CD8-positive, alpha-beta T cell (primary cell): ENCODE measurements at places on chromosomes 5 and 9. TPM values are rescaled to one million over a fixed set of nuclear protein-coding genes. Genes with fewer than 3 reads are reported as not detected.

- no peak for DNase-seq
Measured at GRCh38 chr9:130171226-130172148, 717 bp upstream of the NCS1 start.

GRCh38 chr5:55146080-55146479 is 13.9 kb upstream of the GPX8 start:
- DNase-seq = no peak

DNA sequence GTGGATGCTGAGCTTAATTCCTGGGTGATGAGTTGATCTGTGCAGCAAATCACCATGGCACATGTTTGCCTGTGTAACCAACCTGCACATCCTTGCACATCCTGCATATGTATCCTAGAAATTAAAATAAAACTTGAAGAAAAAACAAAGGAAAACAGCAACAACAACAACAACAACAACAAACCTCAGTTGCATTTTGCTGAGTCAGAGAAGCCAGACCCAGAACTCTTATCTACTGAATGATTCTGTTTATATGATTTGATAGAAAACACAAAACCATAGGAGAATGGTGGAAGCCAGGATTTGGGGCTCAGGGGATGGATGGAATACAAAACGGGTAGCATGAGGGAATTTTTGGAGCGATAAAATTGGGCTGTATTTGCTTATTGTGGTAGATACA is 215.8 kb upstream of the PPP1R2B start:
- DNase-seq = no peak

- peak; percentile 61 for DNase-seq
Measured at GRCh38 chr5:173331956-173332479, 3.8 kb upstream of the STC2 start.

DNA sequence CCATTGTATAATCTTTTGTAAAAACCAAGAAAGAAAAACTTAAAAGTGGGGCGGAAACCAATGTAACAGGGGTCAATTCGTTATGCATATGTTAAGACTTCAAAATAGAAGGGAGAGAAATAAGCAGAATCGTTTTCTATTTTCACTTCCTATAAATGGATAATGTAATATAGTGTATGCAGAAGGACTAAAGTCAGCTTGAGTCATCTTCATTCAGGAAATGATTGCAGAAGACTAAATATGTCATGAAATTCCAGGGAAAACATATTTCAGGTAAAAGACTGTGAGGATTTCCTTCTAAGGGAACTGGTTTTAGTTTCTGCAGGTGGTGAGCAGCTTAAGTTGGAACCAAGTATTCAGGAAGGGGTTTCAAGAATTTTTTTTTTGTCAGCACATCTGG is 753.3 kb downstream of the IRX1 start:
- no peak for DNase-seq

DNA sequence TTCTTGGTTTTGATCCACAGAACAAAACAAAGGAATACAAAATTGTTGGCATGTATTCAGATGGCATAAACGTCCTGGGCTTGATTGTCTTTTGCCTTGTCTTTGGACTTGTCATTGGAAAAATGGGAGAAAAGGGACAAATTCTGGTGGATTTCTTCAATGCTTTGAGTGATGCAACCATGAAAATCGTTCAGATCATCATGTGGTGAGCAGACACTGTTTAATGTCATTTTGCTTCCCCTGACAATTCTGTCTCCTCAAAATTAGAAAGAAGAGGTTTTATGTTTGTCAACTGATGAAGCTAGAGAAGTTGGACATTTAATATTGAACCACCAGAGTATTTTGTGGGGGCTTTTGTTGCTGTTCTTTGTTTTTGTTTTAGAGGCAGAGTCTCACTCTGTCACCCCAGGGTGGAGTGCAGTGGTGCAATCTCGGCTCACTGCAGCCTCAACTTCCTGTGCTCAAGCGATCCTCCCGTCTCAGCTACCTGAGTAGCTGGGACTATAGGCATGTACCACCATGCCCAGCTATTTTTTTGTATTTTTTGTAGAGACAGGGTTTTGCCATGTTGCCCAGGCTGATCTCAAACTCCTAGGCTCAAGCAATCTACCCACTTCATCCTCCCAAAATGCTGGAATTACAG is 82.0 kb downstream of the SLC1A1 start:
- DNase-seq = peak; percentile 29

KCNN2 gene
- not detected for total RNA-seq

DNA sequence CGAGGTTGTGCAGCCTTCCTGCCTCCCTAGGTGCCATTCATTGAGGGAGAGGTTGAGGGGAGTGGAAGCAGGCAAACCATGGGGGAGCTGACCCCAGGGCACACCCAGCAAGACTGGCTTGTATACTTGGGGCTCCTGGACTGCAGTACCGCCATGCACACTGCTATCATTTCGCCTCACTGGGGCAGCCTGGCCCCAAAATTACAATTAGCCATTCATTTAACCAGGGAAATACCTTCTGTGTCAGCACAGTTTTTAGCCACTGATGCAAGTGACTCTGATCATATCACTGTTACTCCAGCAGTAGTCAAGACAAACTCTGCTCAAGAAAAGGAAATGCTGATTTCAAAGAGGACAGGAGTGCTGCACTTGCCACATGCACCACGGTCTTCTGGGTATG is 109.7 kb downstream of the TRIO start:
- DNase-seq = no peak

KYAT1 gene
- 2.4 TPM for total RNA-seq

DNA sequence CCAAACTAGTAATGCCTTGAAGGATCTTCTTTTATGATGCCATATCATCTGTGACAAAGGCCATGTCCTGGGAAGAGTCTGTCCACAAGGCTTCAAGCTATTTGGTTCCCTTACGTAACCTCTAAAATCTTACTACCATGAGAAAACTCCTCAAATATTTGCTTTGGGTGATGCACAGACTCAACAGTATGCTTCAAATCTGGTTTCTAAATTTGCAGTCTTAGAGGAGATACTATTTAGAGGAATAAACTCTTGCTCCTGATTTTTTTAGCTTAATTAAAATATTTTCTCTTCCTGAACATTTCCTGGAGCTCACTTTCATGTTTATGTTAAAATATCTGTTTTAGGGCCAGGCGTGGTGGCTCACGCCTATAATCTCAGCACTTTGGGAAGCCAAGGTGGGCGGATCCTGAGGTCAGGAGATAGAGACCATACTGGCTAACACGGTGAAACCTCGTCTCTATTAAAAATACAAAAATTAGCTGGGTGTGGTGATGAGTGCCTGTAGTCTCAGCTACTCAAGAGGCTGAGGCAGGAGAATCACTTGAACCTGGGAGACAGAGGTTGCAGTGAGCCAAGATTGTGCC is 28.2 kb downstream of the TRPC7 start:
- no peak for DNase-seq

GRCh38 chr5:149063017-149063687 is at the start of gene SH3TC2:
Gene SH3TC2, minus strand, starts transcription at chr5:149063062. Its CDS starts 40 bp downstream, at chr5:149063022.
- DNase-seq = no peak

CCDC180 gene
- total RNA-seq = 3.4 TPM

TRAF1 gene
- 61.2 TPM for total RNA-seq

DNA sequence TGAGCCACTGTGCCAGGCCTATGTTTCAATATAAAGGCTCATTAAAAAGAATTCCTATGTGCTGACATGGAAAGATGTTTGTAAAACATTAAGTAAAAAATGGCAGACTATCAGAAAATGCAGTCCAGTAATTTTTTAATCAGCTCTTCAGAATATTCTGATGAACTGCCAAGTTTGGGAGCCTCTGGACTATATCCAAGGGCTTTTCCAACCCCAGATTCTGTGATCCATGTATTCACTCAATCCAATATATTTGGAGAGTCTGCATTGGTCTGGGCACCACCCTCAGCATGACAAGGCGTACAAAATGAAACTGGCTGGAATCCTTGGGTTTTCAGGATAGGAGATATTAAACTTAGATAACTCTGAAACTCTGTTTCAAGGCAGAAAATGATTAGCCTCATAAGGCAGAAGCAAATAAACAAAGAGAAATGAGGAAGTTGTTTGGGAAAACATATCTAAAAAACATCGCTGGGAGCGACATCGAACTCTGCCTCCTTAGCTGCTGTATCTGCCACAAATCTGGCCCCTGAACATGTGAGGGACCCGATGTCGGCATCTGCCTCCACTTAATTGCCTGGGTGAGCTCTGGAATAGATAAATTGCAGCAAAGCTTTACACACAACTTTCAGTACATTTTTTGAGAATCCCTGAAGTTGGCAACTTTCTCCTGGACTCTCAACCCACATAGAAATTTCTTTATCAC is 14.4 kb downstream of the PDE6A start:
- DNase-seq = no peak

DMRT3 gene
- total RNA-seq = not detected

GRCh38 chr5:53874409-53874808 is 314.0 kb downstream of the NDUFS4 start:
- DNase-seq = no peak

GRCh38 chr9:18976709-18977531 is 56.1 kb downstream of the SAXO1 start:
- DNase-seq = no peak

FOXD4L6 gene
- not detected for total RNA-seq

DNA sequence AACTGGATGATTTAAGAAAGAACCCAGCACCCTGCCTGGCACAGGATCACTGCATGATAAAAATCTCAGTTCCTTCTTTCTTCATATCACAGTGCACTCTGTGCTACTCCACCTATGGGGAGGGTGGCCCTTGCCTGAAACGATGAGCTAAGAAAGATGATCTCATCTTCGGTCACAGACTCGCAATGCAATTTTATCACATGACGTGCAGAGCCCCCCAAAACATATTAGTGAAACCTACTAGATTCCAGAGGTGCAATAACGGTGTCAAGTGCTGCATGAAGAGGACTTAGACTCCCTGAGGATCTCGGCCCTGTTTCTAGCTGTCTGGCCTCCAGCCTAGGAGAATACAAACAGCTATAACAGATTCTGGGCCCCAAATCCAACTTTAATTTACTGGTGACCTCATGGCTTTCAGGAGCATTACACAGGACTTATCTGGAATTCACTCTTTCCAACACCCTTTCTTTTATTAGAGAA is 104.0 kb downstream of the EBF1 start:
- no peak for DNase-seq

GRCh38 chr9:121598167-121598964 is 53.1 kb upstream of the DAB2IP start:
- no peak for DNase-seq

CBY3 gene
- total RNA-seq = not detected

DNA sequence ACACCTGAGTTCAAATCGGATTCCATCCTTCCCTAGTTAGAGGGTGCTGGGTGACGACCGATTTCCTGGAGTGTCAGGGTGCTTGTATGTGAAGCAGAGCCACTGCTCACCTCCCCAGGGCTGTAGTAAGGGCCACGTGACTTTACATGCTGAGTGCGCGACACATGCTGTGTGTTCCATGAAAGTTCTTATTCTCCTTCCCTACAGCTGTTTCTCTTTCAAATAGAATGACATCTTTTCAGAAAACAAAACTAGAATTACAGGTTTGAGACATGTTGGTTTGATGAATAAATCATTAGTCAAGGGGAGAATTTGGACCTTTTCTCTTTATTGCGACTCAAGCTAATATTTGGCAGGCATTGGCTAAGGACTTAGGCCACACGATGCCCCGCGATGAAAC is 113.1 kb downstream of the JMY start:
- DNase-seq = no peak

GRCh38 chr9:24073007-24073592 is 247.1 kb upstream of the ELAVL2 start:
- no peak for DNase-seq

- no peak for DNase-seq
Measured at GRCh38 chr5:134561871-134562296, 36.4 kb downstream of the JADE2 start.

LCN6 gene
- total RNA-seq = not detected

DNA sequence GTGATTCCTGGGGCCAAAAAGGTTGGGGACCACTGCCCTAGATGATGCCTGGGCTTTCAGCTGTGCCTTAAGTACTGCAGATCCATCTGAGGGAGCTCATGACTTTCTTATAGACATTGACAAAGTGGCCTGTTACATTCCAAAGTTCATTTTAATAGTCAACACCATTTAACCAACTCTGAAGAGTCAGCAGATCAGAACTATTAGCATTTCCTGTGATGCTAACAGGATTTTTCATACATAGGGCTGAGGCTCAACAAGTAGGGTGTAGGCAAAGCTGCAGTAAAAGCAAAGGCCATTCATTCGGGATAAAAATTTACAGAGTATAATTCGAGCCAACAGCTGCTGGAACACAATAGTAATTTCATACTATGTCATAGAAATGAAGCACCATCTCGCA is 105.4 kb downstream of the LPAR1 start:
- DNase-seq = no peak

GRCh38 chr5:72456391-72457074 is 50.7 kb downstream of the ZNF366 start:
- DNase-seq = no peak

DNA sequence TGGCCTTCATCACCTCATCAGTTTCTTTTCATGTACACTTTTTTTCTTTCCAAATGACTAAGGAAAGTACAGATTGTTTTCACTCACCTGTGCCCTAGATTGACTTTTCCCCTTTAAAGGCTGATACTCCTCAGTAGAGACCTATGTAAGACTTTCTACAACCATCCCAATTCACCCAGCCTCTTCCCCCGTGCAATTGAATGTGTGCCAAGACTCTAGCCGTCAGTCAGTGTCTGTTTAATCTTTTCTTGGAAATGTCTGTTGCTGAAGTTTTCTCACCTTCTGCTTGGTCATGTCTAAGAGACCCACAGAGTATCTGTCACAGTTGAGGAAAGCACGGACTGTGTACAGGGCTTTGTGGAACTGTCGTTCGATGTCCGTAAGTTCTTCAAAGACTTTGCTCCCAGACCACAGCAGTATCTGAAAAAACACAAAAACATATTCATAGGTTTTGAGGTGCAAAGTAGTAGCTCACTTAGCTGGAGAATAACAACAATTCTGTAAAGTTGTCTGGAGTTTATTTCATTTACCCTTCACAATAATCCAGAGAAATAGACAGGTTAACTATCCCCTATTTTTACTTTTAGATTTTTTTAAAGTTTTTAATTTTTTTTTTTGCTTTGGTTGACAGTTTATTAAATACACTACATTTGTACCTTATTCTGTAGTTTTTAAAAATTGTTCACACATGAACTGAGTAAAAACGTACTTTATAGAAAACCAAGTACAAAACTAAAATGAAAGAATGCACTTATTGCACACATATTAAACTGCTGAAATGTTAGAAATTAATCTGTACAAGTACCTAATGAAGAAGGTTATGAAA is 13.6 kb downstream of the PDE6A start:
- DNase-seq = no peak

DNA sequence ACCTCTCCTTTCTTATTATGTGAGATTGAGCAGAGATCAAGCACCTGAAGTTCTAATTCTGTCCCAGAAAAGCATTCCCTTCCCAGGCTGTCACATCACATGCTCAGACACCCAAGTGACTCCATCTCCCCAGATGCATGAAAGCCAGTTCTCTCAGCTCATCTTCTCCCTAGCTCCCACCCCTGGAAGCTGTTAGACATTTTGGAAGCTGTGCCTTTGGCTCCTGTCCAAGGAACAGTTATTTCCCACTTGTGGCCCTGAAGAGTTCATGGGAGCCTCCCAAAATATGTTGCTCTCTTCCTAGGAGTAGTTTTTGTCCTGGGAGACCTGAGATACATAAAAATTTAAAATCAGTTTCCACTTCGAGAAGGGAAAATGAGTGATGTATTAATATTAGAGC is 161.4 kb upstream of the GAS1 start:
- DNase-seq = no peak
